ENCODE measurements at places on chromosomes 2 and 18.

DNA sequence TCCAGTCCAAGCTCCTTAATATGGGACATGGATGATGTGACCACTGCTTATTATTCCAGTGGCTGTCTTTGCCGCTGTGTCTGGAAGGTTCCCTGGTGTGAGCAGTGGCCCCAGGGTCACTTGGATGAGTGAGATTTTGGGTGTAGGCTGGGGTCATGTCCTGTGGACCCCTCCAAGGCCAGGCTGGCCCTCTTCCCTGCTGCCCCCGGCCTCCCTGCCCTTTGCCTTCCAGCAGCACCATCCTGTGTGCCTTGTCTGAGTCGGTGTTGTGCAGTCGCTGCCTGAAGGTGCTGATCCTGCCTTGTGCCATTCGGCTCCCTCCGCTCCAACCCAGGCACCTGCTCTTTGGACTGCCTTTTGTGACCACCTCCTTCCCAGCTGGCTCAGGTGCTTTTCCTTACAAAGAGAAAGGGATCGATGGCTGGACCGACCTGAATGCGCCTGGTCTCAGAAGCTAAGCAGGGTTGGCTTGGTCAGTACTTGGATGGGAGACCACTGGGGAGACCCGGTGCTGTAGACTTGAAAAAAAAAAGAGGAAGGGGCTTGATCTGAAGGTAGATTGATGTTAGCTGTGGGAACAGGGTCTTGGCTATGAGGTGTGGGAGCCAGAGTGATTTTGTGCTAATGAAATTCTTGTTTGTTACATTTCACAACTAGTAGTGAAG, 16.7 kb upstream of the GREB1 start:
- no peak for DNase-seq

DNA sequence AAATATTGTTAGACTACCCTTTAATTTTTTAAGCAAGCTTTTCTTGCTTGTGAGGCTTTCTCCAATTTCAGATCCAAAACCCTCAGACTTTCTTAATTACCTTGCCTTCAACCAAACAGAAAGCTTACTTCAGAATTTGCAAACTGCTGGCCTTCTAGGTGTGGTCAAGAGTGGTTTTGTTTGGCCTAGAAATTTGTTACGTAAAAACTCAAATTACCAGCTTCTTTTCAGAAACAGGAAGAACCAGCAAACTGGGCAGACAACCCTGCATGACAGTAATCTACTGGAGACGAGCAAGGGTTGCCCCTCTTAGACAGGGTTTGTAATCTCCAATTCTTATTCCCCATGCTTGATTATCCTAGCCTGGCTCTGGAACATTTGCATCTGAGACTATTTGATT, 27.1 kb downstream of the SRBD1 start:
- DNase-seq: no peak

DNA sequence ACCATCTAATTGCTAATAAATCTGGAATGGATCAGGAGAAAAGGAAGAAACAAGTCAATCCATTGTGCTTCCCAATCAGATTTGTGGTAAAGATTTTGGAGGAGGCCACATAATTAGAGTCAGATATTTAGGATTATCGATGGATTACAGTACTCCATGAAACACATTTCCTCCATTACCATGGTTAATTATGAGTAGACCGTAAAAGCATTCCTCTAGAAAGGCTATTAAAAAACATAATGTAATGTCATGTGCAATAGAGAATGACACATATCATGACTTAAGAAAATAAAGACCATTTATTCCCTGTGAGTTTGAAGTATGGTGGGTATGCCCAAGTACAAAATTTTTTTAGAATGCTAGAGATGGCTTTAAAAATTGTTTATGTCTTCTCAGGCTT, 96.1 kb downstream of the ITGA4 start:
- DNase-seq: no peak

DNA sequence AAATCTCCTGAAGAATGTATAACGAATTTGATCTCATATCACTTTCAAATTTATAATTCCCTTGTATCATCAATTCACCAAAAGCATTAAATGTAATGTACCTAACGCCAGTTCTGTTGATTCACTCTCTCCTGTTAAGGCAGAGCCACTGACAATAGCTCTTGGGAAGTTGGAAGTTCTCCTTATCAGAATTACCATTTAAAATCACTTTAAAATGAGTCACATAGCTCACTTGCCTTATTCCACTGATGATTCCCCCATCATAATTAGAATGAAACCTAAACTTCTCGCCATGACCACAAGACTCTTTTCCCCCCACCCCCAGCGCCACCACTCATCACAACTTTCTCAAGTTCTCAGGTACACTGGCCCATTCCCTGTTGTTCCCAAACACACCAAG, 117.1 kb downstream of the PID1 start:
- DNase-seq: no peak

DNA sequence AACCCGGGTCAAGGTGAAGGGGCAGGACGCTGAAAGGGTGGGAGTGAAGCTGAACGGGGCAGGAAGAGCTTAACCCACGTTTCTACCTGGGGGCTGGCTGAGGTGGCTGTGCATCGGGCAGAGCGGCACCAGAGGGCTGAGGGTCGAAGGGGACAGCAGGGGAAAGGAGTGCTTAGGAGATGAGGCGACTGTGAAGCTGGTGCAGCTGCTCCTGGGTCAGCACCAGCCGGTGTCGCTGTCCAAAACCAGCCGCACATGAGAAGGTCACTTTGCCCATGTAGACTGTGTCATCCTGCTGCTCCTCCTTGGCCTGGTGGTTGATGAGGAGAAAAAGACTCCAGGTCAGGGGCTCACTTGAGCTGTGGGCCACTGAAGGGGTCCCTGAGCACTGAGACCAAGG, 18.1 kb upstream of the SLC4A5 start:
- DNase-seq: no peak

GRCh38 chr18:11719621-11720020, 30.6 kb downstream of the GNAL start:
- DNase-seq: no peak

Measured in left renal cortex interstitium (tissue), 4 donors.